ENCODE measurements at places on chromosomes 1 and 21. TPM values are rescaled to one million over a fixed set of nuclear protein-coding genes. Genes with fewer than 3 reads are reported as not detected.

DNA sequence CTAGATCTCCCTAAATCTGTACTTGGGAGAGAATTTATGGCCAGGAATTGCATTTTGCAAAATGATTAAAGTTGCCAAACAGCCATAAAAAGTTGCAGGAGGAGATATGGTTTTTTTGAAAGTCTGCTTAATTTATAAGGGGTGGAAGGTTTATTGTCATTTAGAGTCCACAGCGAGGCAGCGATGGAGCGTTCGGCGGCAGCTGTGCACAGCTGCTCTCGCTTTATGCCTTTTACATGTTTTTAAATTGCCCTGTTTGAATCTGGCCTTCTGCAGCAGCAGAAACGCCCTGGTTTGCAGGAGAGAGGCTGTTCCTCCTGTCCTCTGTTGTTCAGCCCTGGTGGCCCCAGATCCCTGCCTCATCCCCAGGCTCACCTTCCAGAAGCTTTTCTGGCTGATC lies 144.9 kb upstream of the POU3F1 start:
- no peak for DNase-seq

GRCh38 chr1:204418174-204419063 lies 6.8 kb upstream of the PPP1R15B start:
- no peak for DNase-seq

GRCh38 chr1:243849421-243850201 lies 432 bp downstream of the AKT3 start:
- peak; percentile 74 for DNase-seq

DNA sequence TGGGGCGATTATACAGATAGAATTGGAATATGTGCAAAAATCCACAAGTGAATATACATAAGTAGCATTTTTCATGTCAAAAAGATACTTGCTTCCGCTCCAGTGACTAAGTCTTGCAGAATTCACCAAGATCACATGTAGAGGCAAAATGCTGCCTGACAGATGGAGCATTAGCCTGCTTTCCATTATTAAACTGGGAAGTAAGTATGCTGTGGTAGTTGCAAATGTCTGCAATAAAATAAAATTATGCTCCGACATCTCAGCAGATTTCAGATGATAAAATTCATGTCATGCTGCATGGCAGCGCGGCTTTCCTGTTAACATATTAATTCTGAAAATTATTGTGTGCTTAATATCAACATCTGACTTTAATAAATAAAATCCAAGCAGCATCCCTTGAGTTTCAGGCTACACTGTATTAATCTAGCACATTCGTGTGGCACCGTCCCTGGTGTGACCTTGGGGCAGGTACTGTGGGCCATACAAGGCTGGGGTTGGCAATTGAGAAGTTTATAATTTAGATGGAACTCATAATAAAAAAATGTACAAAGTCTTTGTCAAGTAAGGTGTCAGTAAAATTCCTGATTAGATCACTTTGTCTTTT lies 366.4 kb upstream of the ZP4 start:
- no peak for DNase-seq

The DFFB gene
- 8.4 TPM for total RNA-seq

The TNFSF4 gene
- 0.41 TPM for total RNA-seq

The SPATA21 gene
- total RNA-seq, result not detected

The SCP2 gene
- 67.1 TPM for total RNA-seq

The GBP5 gene
- total RNA-seq, result 122 TPM
